ENCODE measurements at places on chromosomes 5 and 9.

DNA sequence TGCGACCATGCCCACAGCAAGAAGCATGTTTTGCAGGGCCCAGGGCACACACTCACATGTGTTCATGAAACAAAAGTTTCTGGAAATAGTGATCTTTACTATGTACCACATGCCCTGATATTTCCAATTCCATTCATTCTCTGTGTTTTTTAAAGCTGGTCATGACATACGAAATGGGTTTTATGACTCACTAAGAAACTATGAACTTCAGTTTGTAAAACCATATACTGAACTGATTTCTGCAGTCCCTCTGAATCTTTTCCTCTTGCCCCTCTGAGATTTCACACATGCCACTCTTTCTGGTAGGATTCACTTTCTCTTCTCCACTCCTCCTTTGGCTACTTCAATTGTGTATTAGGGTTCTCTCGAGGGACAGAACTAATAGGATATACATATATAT lies 416.1 kb upstream of the TRPC7 start:
- DNase-seq: no peak

GRCh38 chr5:119168401-119168800 lies 97.5 kb downstream of the DMXL1 start:
- no peak for DNase-seq

DNA sequence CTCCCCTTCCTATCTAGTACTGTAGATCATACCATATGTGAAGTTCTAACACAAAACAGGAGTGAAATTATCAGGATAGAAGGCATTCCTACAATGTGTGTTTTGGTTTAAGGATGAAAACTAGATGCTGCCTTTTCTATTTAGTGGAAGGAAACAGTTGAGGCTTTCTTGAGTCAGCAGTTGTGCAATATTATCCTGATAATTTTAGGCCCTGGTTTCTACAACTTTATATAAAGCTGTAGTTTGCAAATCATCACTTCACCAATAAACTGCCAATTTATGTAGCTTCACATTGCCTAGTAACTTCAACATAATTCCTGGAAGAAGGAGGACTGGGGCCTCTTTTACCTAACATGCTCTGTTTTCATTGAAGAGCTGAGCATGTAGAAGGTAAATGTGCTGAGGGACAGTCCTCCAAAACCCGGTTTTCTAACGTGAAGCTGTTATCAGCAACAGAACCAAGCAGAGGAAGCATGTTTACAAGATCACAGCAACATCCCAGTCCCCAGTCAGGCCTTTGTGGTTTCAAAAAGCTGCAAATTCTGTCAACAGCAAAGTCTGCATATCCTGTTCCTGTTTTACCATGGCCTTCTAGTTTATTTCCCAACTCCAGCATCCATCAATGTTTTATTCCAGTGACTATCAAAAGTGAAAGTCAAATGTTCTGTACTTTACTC lies 513.4 kb upstream of the MEF2C start:
- DNase-seq: no peak

DNA sequence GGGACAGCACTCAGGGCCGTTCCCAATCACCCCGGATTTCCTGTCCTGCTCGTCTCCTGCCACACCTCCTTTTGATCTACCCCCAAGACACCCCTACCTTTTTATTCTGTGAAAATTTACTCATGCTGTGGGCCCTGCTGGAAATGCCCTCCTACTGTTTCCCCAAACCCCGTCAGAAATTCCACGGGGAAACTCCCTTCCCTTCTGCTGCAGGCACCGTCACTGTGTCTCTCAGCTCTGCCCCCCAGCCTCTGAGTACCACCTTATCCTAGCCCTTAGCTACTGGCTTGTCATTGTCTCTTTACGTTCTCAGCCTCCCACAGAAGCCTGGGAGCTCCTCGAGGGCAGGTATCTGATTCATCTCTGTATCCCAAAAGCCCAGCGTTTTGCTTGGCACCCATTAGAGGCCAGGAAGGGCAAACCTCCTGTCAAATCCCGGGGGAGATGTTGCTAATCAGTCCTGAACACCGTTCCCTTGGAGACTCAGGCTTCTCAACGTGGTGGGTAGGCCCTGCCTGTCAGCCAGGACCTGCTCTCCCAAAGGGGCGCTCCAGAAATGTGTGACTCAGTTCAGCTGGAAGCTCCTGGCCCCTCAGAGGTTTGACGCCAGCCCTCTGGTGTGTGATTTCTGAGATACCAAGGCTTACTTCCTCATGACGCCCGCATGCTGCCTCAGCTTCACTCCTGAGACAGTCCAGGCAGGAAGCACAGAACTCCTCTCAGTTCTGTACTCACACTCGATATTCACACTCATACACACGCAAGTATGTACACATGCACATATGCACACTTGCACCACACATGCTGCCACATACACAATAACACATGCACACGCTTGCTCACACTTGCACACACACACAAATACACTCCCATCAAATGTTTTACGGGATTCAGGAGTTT lies 50.7 kb upstream of the GRHPR start:
- DNase-seq: no peak

DNA sequence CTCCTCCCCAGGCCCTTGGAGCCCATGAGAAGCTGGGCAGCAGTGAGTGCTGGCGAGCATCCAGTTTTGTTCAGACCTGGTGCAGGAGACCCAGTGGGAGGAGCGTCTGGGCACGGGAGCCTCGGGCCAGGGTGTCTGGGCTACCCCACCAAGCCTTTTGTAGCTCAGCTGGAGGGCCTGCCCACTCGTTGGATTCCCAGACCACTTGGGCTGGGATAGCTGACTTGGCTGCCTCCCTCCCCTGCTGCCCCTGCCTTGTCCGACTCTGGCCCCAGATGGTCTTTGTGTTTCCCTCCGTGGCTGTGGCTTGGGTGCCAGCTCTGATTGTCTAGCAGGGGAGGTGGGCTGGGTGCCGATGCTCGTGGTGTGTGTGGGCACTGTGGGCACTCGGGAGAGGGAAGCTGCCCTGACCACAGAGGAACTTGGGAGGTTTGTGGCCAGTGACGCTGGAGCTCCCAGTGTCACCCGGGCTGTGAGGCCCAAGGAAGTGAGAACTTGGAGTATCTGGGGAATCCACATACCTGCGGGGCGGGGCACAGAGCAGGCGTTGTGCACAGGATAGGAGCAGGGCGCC lies 47.3 kb downstream of the WNK2 start:
- no peak for DNase-seq

- no peak for DNase-seq
Observed at GRCh38 chr5:107630184-107630583, 40.6 kb downstream of the EFNA5 start.

- no peak for DNase-seq
Observed at GRCh38 chr9:136928591-136928990, 15.9 kb downstream of the FBXW5 start.

- no peak for DNase-seq
Observed at GRCh38 chr5:134490925-134491271, 34.6 kb upstream of the JADE2 start.

DNA sequence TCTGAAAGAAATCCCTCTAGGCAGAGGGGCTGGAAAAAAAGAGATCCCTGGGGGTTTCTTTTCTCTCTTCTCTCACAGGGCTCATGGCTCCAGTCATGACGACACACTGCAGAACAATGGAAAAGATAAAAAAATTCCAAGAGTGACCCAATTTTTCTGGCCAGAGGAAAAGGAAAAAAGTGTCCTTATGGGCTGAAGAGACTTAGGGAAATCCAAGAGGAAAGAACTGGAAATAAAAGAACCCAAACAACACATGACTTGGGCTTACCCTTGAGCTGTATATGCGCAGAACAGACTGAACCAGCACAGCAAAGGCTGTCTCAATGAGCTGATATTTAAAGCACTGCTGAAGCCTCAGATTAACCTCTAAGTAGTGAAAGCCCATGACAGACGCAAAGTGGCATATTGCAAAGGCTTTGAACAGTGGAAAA lies 102.4 kb downstream of the SMIM23 start:
- DNase-seq: no peak

DNA sequence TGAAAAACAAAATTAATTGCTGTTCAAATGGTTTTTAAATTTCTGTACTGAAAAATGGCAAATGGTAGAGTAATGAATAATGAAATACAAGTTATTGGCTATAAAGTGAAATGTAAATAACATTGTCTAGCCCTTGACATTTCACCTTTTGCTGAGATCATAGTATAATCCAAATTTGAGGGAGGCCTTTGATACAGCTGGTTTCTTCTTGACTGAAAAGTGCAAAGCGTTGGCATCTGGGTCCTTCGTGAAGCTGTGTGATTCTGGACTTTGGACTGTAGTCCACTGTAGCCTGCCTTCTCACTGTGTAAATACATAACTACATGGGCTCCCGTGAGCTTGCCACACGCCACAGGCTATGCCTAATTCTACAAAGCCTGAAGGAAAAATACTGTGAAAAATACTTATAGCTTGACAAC lies 52.3 kb downstream of the ARHGEF28 start:
- DNase-seq: no peak

DNA sequence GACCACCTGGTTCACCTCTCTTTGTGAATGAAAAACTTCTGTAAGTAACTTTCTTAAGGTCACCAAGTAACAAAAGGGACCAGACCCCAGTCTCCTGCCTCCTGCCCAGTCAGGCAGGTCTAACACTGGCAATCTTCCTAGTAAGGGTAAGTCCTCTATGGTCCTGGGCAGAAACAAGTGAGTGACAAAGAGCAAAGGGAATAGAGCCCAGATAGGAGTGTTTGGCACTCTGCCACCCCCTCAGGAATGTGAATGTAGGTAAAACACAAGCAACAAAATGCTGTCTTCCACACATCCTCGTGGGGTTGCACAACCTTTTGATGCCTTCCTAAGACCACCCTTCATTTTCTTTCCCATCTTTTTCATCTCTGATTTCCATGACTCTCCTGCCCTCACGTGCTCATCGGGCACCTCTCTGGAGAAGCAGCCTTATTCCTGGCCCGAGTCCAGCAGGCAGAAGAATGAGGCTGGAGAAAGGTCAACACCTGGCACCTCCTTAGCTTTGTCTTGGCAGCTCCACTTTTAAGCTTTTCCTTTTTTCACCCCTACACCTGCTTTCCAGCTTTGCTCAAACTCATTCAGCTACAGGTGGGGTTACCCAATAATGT lies 90.2 kb upstream of the LHFPL2 start:
- DNase-seq: no peak

GRCh38 chr5:132840896-132841295 lies 10.4 kb upstream of the SHROOM1 start:
- no peak for DNase-seq

DNA sequence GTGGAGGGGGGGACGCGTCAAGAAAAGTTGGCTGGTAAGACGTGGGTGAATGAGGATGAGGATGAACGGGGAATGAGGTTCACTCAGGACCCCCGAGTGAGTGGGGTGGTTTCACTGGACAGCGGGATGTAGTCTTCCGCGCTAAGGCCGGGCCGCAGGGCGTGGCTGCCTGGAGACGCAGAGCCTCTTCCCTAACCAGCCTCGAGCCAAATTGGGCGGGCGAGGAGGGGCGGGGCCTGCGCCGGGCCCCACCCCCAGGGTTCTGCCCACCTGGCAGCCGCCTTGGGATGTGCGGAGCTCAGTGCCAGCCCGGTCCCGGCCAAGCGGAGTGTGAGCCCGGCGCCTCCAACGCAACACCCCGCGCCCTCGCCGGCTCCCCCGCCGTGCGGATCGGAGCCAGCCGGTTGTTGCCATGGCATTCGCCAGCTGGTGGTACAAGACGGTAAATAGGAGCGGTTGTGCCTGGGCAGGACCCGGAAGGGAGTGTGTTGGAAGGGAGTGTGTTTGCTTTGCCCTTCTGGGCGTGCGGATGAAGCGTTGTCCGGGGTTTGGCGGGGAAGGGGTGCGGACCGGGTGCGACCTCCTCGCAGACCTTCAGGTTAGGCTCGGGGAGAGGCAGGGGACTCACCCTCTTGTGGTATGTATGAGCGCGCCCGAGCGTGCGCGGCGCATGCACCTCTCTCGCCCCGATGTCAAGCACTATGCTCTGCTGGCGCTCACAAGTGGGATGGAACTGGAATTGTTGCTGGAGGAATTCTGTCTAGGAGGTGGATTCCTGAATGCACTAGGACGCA lies 746 bp downstream of the CAST start:
- DNase-seq: peak; percentile 81

DNA sequence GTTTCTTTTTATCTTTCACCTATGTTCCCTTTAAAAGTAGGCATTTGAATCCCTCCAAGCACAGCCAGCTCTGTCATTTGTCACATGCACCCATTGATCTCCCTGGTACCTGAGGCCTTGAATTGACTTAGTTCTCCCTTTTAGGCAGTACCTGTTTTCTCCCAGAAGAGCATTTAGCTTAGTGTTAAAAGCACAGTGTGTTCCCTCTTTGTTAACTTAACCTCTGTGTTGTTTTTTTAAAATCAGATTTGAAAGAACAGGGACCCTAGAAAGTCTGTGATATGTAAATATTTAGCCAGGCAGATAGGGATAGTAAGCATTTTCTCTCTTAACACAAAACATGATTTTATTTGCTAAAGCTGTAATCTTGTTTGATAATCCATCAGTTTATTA lies 113.8 kb upstream of the SPATA31D4 start:
- DNase-seq: no peak

DNA sequence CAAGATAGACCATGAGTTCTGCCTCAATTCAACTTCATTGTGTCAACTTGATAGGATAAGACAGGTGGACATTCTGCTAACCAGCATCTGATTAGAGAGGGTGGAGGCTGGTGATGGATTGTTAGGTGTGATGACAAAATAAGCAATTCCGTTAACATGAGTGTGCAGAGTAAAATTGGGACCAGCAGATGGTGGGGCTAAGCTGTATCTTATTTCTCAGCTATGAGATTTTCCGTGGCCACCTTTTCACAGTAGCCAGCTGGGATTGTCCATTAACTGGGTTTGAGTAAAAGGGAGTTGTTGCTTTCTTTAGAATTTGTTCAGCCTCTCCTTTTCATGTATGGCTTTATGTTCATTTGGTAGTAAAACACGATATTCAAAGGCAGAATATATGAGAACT lies 28.8 kb upstream of the TAL2 start:
- DNase-seq: no peak

GRCh38 chr9:121194730-121195129 lies 6.9 kb downstream of the RAB14 start:
- DNase-seq: no peak

DNA sequence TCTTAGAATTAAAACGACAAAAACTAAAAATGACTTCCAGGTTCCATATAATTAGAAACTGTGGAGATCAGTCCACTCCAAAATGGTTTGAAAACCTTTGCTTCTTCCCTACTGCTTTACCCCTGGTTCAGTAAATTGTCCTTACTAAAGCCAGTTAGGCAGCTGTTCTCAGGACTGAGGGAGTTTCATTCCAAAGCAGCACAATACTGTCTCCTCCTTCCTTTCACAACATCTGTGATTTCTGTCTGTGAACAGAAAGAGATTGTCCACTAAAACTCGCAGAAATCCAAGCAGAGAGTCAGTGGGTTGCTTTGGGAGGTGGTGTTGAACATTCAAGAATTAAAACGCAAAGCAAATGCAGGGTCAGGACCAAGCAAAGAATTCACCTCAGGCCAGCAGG lies 740.8 kb upstream of the ZNF608 start:
- DNase-seq: no peak

All from stimulated activated CD8-positive, alpha-beta memory T cell treated with anti-CD3 and anti-CD28 coated beads, Interleukin-7, amount 100 ng/mL, for 48 hours (primary cell).